Fibroblast of villous mesenchyme (primary cell): ENCODE measurements at places on chromosomes 6 and 20.

DNA sequence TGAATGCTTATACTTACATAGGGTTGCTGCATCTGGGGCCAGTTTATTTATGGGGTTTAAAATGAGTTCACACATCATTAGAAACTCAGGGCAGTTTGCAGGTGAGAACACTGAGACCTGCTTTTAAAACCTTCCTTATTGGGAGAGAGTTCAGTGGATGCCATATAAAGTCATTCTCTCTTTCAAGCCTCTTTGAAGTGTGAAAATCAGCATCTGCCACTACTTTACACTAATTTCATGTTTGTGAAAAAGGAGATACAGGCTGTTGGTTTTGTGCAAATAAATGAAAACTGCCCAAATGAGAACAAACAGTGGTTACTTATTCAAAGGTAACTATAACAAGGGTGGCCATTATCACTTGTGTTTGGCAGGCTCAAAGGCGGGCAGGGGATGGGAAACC lies 530.5 kb downstream of the KIF16B start:
- no peak for DNase-seq

DNA sequence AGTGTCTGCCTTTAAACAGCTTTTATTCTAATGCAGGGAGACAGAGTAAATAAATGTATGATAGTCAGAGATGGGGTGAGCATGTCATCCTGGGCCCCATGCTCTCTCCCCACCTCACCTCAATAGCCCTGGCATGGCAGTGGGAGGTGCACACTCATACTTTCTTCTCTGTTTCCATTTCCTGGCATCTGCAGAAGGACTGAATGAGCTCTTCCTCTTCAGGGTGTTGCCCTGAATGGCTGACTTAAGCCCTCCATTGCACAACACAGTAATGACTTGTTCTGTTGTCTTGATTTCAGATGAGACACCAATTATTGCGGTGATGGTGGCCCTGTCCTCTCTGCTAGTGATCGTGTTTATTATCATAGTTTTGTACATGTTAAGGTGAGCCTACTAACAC lies 57.0 kb upstream of the GNRH2 start:
- peak; percentile 49 for DNase-seq

DNA sequence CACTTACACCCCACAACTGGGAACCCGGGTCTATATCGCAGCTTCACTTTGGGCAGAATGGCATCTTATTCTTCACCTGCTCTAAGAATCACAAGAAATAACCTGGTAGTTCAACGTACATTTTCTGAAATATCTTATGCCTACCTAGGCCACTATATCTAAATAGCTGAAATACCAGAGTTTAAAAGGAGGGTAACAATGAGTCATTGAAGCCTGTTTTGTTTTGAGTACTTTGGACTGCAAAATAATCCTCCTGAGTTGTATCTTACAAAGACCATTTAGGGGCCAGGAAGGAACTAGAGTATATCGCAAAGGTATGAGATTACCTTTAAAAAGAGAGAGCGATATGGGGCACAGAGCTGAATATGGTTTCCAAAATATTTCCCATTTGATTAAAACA lies 96.7 kb upstream of the NUP153 start:
- no peak for DNase-seq

GRCh38 chr20:48042628-48043027 lies 257.3 kb upstream of the SULF2 start:
- DNase-seq: no peak

DNA sequence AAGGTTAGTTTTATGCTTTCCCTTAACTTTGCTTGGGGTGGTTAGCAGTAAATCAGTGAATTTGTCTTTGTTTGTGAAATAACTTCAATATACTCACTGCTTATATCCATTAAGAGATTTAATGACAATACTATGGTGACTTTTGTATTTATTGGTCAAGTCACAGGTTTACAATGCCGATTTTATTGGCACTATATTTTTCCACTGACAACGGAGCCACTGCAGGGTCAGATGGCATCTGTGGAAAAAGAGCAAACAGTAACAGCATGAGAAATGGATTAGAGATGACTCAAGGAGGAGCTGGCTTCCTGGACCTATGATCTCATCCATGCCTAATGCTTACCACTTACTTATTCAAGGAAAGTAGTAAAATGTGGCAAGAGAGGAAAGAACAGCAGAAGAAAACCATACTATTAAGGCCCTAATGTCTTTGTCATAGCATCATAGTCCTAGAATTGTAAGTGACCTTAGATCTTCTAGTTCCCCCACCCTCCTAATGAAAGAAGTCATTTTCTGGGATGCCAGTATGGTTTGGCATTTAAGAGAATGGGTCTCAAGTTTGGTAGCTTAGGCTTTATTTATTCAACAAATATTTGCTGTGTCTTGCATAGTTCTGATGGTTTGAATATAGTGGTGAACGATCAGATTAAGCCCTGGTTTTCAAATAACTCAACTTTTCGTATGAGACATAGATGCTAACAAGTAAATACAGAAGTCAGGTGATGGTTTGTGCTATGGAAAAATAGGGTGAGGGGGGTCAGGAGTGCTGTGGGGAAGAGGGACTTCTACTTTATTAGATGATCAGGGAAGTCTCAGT lies 18.5 kb downstream of the RNF144B start:
- DNase-seq: peak; percentile 83

GRCh38 chr6:2509711-2510110 lies 241.0 kb downstream of the MYLK4 start:
- DNase-seq: no peak
